ENCODE measurements at places on chromosomes 4 and X.

DNA sequence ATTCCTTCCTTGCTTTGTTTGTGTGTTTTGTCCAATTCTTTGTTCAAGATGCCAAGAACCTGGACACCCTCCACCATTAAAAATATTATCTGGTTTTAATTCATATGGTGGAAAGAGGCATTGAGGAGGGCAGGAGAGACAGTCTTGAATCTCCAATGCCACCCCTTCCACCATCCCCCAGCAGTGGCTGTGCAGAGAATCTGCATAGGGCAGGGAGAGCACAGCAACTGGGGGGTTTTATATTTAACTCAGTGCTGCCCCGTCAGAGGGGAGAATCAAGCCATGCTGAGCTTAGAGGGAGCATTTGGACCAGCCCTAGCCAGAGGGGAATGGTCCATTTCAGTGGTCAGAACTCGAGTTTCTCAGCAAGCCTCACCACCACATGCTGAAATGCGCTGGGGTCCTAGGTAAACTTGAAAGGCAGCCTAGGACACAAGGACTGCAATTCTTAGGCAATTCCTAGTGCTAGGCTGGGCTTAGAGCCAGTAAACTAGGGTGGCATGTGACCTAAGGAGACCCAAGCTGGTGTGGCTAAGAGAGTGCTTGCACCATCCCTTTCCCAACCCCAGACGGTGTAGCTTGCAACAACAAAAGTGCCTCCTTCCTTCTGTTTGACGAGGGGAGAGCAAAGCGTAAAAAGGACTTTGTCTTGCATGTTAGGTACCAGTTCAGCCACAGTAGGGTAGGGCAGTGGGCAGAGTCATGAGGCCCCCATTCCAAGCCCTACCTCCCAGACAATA, 34.2 kb downstream of the CCDC158 start:
- DNase-seq = no peak

DNA sequence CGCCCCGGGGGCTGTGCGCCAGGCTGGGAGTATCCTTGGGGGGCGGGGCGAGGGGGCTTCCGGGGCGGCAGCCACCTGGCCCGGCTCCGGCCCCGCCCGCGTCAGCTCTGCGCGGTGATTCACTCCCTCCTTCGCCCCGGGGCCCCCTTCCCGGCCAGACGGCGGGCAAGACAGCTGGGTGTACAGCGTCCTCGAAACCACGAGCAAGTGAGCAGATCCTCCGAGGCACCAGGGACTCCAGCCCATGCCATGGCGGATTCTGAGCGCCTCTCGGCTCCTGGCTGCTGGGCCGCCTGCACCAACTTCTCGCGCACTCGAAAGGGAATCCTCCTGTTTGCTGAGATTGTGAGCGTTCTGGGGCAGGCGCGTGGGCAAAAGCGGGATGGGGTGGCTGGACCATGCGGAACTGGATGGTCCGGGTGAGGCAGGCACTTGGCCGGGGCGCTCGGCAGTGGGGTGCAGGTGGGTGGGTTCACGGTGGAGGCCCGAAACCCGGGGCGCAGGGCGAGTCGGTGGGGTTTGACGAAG, at the start of gene PLP2:
Gene PLP2 (plus strand): TSS at position 147 of the 528 bp plus-strand sequence. CDS start 103 bp downstream, at position 250.
- peak; percentile 62 for DNase-seq

- no peak for DNase-seq
These were observed 56.2 kb downstream of the WFS1 start for GRCh38 chr4:6325788-6326290.

- DNase-seq = no peak
These were observed 6.5 kb downstream of the PLCXD1 start for GRCh38 chrX:287670-288069.

DNA sequence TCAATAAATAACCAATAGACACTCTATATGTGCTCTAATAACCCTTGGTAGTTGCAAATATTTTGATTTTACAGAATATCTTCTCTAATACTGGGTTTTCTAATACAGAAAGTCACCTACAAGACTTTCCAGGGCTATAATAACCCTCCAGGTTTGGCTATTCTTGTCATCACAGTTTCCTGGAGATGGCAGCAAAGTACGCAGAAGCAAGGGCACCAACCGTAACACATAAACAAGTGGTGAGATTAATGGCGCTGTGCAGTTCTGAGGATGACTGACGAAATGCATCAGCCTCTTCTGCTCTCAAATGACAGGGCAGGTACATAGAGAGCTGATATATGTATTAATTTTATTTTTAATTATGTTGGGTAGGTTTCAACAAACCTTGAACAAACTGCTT, 122.4 kb downstream of the C4orf33 start:
- DNase-seq = no peak

DNA sequence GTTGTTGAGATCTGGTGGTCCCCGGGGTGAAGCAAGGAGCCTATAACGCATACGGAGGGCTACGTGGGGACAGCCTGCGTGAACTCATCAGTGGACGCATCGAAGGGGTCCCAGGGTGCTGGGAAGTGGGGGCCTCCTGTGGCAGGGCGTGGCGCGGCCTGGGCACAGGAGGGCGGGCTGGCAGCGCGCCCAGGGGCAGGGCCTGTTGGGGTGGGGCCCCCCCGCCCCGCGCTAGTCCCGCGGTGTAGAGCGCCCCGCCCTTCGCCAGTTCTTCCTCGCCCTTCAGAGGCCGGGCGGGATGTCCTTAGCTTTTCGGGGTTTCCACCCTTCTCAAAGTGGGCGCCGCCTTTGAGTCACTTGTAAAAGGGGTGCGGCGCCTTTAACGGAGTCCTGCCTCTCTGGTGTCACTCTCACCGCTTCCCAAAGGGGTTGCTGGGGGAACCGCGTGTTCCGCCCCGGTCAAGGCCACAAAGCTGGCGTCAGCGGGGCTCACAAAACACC, 632 bp downstream of the PLP2 start:
- peak; percentile 68 for DNase-seq

- no peak for DNase-seq
These were observed 56.0 kb downstream of the GSX2 start for GRCh38 chr4:54155936-54156335.

DNA sequence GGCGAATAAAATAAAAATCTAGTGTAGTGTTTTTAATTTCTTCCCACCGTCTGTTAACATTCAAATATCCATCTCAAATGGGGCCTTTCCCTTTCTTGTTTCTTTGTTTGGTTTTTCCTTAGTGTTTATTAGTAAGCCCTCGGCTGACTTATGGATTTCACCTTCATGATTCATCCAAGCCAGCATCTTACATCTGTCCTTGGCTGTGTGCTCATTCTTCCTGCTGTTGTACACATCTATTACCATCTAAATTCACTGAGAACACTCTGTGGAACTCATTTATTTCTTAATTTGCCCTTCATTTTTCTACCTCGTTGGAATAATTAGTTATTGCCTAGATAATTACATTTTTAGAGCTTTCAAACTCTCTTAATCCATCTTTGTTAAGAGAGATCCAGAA, 84.9 kb downstream of the SPCS3 start:
- DNase-seq = no peak

DNA sequence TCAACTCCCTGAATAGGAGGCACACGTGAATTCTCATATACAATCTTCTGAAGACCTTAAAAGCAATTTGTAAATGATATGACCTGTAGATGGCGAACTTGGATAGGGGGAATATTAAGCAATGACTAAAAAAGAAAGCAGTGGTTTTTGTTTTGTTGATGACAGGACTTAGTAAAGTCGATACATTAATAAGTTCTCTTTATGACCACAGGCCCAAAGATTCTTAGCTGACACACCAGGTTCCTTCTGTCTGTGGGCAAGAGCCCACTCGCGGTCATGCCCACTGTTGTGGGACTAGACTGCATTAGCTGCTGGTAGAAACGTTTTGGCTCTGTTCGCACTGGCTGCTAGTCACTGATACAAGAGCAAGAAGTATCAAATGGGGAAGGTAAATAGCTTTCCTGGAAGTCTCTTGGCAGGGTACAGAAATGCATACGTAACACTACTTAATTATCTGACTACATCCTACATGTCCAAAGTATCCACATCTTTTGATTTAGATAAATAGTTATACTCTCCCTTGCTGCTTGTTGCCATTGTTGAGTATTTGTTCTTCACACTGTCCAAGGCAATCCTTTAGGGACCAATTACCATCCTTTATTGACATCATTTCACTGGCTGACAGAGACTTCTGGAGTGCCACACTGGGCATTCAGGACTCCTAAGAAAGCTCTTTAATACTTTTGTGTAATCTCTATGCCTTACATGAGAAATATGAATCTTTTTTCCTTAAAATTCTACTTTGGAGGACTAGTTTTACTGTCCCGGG, 31.0 kb downstream of the ALPK1 start:
- peak; percentile 10 for DNase-seq

GRCh38 chrX:43964936-43965335, 8.3 kb downstream of the NDP start:
- DNase-seq = no peak

DNA sequence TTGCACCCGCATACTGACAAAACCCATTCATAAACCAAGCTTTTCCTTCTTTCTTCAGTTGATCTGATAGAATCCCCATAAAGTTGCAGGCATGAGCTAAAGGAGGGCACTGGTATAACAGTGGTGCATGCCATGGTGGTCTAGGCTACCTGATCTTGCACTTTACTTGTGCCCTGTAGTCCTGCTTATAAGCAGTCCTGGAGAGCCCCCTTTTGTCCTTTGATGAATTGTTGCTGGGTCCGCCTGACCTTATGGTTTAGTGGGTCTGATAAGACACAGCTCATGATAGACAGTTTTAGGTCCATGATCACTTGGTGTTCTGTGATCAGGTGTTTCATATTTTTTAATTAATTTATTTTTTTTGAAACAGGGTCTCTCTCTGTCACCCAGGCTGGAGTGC, 19.7 kb downstream of the CCDC160 start:
- no peak for DNase-seq

DNA sequence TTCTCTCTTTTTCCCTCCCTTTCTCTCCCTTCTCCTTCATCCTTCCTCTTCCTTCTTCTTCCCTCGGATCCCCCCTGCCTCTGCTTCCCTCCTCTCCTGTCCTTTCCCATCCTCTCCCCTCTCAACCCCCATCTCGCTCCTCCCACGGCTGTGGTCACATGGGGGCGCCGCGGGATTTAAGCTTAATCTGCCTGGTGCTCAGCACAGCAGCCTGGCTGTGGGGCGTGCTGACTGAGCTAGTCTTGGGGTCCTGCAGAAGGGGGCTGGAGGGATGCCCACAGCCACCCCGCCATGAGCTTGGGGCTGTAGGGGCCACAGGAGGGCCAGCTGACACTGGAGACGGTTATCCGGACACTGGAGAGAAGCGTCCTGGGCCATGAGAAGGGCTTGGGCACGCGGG, 10.7 kb downstream of the SMIM10L2A start:
- DNase-seq = no peak

DNA sequence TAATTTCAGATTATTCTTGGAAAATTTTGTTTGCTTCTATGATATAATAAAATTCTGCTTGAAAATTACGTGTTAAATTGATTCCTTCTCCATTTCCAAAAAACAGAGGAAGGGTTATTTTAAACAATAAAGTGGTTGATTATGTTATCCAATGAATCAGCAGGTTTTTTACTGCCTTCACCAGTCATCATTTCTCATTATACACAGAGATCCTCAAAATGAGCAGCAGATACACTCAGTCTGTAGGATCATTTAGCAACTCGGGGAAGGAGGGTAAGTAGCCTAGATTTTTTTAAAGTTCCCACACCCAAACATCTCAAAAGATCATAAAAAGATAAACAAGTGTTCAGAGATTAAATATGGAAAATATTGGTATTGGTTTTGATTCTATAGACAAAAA, 6.8 kb upstream of the TMEM144 start:
- no peak for DNase-seq

- no peak for DNase-seq
These were observed 289.2 kb downstream of the NR3C2 start for GRCh38 chr4:148152868-148153625.

DNA sequence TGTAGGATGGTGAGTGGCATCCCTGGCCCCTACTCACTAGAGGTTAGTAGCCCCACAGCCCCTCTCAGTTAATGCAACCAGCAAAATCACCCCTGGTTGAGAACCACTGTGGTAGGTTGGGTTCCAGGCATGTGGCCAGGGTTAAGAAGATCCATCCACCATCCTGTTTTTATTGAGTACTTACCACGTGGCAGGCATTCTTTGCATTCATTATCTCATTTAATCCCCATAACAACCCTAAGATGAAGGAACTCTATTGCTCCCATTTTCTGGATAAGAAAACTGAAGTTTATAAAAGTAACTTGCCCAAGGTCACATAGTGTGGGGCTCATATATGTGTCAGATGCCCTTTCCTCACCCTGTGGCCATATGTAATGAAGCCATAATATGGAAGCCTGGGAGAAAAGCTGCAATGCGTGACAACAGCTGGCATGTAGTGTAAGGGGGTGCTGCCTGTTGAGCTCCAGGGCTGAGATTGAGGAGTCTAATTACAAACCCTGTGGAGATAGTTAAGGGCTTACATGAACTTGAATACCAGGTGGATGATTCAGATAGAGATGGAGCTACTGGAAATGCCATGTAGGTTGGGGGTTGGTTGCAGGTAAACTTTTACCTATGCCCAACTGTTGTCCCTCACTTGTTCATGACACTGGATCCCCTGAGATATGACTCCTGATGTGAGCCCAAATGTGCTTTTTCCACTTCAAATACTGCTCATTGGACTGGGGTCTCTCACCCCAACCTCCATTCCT, 100.2 kb upstream of the PGRMC2 start:
- no peak for DNase-seq

DNA sequence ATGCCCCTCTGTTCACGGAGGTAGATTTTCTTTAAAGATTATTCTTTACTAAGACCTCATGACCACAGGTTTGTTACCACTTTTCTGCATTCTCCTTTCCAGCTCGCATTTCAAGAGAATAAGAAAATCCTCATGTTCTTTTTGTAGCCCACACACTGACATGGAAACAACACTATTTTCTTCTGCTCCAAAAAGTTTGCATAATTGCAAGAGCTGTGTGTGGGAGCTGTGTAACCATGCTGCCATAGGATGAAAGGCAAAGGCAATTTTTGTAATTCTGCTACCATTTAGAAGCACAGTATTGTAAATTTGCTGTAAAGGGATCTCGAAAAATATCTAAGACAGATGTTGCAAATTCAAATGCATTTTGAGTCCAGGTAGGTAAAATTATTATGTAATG, 302.4 kb upstream of the EMCN start:
- no peak for DNase-seq

GRCh38 chr4:110361921-110362320, 114.0 kb upstream of the ENPEP start:
- no peak for DNase-seq

DNA sequence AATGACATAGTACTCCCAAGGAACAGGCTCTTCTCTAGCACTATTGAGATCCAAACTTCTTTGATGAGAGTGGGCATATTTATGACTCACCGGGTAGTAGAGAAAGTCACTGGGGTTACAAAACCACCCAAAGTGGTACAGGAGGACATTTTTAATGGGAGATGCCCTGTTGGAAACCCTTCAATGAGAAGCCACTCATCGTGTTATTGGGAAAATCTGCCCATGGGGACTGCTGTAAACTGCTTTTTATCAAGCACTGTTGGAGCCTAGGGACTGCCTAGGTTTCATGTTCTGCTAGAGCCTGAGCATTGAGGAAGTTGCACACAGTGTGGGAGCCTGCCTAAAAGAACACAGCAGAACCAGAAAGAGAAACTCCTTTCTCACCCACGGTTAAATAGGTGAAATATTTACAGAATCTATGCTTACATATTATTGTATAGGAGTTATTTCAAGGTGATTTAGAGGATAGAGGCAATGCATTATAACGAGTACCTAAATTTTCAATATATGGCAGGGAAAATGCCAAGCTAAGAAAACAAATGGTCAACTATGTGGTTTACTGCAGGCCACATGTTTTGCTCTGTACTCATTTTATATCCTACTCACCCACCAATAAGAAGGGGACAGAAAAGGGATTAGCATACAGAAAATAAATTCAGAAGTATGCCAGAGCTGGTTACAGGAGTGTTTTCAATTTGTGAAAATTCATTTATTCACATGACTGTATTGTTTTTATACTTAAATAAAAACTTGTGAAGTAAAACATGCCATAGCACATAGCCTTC, 559.1 kb downstream of the FSTL5 start:
- DNase-seq = no peak

Measured in AG08396 (cell line).